Stimulated activated CD4-positive, alpha-beta T cell treated with anti-CD3 and anti-CD28 coated beads, Interleukin-4, amount 100 ng/mL, for 24 hours (primary cell): ENCODE measurements at places on chromosomes 2 and 18.

- DNase-seq, result no peak
Observed at GRCh38 chr2:177625744-177626650, 233.4 kb downstream of the AGPS start.

GRCh38 chr2:65397122-65397521, 35.3 kb downstream of the SPRED2 start:
- DNase-seq, result peak; percentile 27

GRCh38 chr18:10522574-10522973, 3.3 kb upstream of the NAPG start:
- no peak for DNase-seq

GRCh38 chr18:64994370-64994769, 756.4 kb upstream of the CDH7 start:
- DNase-seq, result no peak

DNA sequence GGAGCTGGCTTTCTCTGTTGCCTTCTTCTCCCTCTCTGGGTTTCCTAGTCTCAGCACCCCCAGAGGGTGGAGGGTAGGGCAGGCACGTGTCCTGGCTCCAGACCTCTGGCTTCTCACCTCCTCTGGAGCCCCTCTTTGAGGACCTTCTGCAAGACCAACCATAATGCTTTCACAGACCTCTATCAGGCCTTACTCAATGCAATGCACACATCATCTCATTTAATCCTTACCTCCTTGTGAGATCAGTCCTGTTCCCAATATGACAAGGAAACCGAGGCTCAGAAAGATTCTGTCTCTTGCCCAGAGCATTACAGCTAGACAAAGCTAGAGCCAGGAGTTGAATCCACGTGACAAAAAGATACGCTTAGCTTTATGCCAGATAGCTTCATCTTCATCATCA, 8.2 kb downstream of the ATOH8 start:
- no peak for DNase-seq

GRCh38 chr2:28363686-28364280, 28.9 kb upstream of the FOSL2 start:
- no peak for DNase-seq

- peak; percentile 31 for DNase-seq
Observed at GRCh38 chr2:134181219-134181618, 72.7 kb upstream of the MGAT5 start.

DNA sequence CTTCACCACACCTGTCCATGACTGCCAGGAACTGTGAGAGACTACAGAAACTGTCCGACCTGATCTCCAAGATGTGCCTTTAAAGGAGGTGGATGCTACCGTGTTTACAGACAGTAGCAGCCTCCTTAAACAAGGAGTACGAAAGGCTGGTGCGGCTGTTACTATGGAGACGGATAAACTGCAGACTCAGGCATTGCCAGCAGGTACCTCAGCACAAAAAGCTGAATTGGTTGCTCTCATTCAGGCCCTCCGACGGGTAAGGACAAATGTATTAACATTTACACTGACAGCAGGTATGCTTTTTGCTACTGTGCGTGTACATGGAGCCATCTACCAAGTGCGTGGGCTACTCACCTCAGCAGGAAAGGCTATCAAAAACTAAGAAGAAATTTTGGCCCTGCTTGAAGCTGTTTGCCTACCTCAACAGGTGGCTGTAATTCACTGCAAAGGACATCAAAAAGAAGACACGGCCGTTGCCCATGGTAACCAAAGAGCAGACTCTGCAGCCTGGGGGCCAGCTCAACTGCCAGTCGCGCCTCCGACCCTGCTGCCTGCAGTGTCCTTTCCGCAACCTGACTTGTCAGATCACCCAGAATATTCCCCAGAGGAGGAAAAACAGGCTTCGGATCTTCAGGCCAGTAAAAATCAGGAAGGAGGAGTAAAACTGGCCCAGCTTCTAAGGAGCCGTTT, 30.9 kb downstream of the SKA1 start:
- no peak for DNase-seq

DNA sequence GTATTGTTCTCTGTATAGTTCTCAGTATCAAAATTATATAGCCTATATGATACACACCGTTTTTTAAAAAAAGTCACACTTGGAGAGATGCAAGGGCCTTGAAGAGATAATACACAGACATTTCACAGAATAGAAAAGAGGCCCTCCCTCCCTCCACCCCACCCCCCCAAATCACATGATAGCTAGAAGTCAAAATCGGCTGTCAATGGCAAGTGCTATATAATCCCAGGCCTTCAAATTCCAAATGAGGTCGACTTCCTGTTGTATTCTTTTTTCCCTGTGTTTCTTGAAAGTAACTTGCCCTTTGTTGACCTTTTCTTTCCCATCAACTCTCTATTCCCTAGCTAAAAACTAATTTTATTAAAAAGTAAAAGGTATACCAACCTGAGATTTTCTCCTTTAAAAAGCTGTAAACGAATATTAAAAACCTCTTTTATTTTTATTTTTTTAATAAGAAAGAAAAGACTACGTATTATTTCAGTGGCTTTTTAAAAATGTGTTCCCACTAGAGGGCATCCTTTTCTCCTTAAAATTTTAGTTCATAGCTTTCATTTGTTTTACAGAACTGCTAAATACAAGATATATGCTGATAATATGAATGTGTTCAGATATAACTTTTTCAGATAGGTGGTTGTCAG, 46.6 kb downstream of the KCMF1 start:
- no peak for DNase-seq

GRCh38 chr2:207819839-207820784, 50.4 kb upstream of the FZD5 start:
- no peak for DNase-seq

DNA sequence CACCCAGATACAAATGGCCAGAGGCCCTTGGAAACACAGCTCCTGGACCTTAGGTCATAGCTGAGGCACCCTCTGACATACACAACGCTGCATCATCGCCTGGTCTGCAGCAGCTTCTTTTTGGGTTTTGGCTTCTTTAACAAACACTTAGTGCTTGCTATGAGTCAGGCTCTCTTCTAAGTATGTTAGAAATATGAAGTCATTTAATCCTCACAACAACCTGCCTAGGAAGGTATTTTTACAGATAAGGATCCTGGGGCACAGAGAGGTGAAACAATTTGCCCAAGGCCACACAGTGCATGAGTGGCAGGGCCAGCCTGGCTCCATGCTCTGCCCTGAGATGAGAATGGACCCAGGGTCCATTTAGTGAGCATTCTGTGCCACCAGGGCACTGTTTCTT, 96.6 kb downstream of the TMEM17 start:
- no peak for DNase-seq

- DNase-seq, result no peak
Observed at GRCh38 chr2:25044011-25044410, 2.1 kb downstream of the EFR3B start.

DNA sequence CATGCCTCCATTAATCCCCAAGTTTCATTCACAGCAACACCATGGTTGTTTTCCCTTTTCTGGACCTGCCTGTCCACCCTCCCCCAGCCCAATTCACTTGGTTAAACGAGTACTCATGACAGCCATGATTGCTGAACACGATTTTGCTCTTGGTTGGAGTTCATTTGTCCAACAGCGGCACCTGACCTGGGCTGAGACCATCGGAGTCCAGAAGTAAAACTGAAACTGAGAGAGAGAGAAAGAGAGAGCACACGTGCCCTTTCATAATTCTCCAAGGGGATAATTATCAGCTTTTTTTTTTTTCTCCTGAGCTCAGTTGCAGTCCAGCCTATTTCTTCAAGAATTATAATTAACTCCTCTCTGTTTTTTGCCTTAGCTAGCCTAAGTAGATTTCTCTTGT, 13.7 kb upstream of the KIF5C start:
- DNase-seq, result no peak

GRCh38 chr2:114754907-114755563, 312.6 kb downstream of the DPP10 start:
- no peak for DNase-seq

DNA sequence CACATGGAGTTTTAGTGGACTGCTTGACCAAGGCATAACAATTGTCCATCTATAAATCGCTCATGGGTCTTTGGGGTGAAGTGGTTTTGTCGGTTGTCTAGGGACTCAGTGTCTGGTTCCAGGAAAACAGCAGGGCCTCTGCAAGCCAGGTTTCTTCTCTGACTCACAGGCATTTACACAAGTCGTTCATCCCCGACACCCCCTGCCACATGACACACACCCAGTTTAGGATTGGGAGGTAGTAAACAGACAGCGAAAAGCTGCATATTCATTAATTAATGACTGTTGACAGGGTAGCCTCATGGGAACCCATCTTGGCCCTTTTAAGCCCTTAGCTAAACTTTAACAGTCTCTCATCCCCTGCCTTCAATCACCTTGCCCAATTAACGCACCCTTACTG, 194.8 kb upstream of the ACVR2A start:
- no peak for DNase-seq

DNA sequence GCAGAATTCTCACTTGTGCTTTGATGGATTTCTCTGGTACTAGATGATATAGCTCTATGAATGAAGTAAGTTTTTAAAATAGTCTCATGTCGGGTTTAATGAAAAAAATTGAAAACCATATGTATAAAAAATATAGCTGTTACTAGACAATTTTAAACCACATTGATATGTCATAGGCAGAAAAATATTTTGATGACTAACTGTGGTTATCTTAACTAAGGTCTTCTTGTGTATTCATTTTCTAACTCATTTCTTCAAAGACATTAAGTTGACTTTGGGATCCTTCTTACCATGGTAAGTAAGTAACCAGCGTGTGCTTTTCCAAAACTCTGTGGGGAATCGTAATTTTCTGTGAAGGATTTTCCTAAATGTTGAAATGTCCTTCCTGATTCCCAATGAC, 160.9 kb upstream of the COL3A1 start:
- no peak for DNase-seq

- DNase-seq, result no peak
Observed at GRCh38 chr2:219576505-219577388, 4.6 kb downstream of the INHA start.

- DNase-seq, result no peak
Observed at GRCh38 chr2:100902817-100903405, 83.0 kb downstream of the NPAS2 start.

DNA sequence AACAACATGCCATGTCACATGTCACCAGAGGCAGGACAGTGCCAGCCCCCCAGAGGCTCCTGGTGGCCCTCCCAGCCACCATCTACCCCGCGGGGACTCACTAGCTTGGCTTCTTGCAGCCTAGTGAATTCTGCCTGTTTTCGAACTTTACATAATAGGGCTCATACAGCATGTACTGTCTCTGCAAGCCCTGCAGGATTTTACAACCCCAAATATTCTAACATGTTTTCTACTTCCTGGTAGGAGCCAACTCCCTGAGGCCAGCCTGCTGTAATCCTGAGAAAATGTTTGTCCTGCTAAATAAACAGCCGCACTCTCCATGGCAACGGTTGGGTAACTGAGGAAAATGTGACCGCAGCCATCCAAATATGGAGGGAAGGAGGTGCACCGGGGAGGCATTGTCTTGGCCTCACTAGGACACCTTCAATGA, 2.7 kb downstream of the PER2 start:
- no peak for DNase-seq

GRCh38 chr2:157192445-157193423, 64.8 kb upstream of the GALNT5 start:
- DNase-seq, result no peak

GRCh38 chr2:171785450-171785849, 98.2 kb downstream of the DYNC1I2 start:
- DNase-seq, result no peak

DNA sequence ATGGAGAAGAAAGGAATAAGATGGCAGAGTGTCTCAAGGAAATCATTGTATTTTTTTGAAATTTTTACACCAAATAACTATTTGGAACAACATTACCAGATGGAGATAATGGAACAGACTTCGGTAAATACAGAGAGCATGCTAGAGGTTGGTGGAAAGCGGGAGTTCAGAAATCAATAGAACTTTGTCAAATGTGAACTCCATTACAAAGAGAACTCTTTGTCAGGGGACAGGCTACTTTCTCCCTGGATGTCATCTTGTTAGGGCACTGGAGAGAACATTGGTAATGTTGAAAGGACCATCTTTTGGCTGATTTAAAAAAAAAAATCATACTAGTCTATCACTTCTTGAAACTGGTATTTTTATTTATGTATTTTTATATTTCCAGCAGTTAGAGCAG, 30.8 kb downstream of the DCC start:
- DNase-seq, result no peak

DNA sequence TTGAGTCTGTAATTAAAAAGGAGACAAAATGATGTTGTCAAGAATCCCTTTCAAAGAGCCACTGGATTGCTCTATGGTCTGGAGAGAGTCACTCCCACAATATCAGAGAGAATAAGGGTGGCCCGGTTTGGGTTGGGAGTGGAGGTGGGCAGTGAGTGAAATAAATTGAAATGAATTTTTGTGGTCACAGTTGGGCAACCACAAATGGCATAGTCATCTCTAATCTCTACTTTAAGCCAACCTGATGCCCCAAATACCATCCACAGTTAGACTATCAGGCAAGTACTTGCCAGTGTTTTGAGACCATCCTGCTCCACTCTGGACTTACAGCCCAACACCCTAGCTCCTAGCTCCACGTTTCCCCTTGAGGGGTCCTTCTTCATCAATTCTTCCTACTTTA, 559.7 kb downstream of the BCL11A start:
- DNase-seq, result no peak

DNA sequence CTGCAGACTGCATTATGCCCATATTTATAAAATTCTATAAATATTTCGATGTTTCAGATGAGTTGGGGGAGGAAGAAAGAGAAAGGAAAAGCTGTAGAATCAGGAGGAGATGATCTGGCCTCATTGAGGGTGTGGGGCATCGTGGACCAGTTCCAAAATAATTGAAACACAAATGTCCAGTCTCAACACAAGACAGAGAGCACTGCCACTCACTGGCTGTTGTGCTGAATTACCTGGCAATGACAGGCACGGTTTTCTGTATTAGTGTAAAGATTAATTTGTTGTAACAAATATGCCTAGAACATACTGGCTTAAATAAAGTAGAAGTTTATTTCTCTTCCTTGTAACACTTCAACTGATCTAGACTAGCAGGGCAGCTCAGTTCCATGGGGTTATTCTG, 24.1 kb downstream of the POLE4 start:
- DNase-seq, result no peak

DNA sequence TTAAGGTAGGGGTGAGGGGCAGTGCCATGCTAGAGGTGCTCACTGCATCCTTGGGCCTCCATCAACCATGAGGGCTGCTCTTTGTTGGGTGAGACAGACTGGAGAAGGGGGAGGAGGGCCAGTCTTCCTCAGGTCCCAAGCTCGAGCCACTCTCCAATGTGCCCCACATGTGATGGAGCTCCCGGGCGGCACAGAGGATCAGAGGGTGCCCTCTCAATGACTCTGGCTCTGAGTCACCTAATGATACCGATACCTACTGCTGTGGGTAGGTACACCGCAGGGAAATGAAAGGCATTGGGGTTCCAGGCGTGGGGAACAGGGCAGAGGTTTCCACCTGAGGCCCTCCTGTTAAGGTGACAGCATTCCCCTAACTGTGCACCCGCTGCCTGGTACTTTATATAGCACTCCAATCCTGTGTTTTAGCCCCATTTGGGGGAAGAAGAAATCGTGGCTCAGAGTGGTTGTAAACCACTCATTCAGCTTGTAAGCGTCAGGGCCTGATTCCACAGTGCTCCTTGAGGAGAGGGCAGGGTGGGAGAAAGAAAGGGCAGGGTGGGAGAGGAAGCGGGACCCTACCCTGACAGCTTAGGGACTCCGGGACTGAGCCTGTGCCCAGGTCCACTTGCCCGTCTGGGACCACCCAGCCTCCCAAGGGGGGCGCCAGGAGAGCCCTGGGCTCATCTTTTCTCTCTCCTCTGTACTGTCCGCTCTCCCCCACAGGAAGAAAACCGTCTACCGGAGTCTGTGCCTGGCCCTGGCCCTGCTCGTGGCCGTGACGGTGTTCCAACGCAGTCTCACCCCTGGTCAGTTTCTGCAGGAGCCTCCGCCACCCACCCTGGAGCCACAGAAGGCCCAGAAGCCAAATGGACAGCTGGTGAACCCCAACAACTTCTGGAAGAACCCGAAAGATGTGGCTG, 1.8 kb downstream of the B3GNT7 start:
- peak; percentile 36 for DNase-seq
